ENCODE measurements at places on chromosomes 1 and 21.

DNA sequence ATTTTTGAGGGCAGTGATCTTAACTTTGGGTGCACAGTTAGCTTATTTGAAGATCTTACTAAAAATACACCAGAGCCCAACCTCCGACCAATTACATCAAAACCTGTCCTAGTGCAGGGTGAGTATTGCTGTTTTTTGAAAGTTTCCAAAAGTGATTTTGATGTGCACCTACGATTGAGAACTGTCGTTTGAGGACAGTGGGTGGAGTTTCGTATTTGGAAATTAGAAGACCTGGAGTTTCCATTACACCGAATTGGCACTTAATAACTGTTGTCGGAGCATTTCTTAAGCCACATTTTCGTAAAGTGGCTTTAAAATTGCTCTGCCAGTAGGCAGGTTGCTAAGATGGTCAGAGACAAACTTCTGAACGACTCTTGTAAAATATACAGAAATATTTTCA is 1.1 kb downstream of the SOD1 start:
- DNase-seq = no peak

GRCh38 chr1:36771240-36771639 is 263.1 kb downstream of the GRIK3 start:
- DNase-seq = no peak

DNA sequence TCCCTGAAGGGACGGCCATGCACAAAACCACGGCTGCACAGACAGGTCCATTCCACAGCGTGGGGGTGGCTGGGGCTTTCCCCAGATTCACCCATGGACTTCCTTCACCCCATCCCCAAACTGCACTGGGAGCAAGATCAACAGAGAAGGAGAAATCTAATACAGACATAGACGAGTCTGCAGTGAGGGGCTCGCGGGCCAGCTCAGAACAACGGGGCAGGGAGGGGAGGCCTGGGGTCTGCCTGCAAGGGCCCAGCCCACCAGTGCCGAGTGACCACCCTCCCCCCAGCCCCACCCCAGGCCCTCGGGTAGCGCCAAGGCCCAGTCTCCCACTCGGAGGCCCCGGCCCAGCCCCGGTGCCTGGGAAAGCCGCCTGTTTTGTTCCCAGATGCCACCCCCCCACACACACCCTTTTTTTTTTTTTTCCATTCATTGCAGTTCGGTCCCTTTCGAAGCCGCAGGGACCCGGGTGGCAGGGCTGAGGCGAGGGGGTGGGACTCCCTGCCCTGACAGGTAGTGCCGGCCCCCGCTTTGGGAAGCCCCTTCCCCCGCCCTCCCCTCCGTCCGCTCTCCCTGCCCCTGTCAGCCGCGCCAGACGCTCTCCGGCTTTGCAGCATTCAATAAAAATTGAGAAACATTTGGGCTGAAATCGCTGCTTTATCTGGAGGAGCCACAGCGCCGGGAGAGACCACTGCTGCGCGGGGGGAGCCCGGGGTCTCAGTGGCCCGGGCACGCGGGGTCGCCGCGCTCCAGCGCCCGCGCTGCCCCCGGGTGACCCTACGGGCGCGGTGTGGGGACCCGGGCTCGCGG is 543 bp upstream of the EPHB2 start:
- peak; percentile 56 for DNase-seq

GRCh38 chr1:188295157-188295556 is 1466.4 kb downstream of the PLA2G4A start:
- no peak for DNase-seq

GRCh38 chr1:24896176-24896575 is 33.9 kb downstream of the RUNX3 start:
- no peak for DNase-seq

GRCh38 chr21:36575306-36575705 is 95.4 kb upstream of the CLDN14 start:
- DNase-seq = no peak

- DNase-seq = no peak
Measured at GRCh38 chr1:165915480-165915879, 88.1 kb downstream of the UCK2 start.

GRCh38 chr1:1593834-1594601 is 5.9 kb downstream of the FNDC10 start:
- DNase-seq = no peak

- peak; percentile 82 for DNase-seq
Measured at GRCh38 chr1:3910857-3911845, 11.1 kb upstream of the C1orf174 start.

GRCh38 chr1:1176931-1177330 is 3.3 kb downstream of the TTLL10 start:
- DNase-seq = no peak

- no peak for DNase-seq
Measured at GRCh38 chr1:169339773-169340172, 27.8 kb downstream of the NME7 start.

DNA sequence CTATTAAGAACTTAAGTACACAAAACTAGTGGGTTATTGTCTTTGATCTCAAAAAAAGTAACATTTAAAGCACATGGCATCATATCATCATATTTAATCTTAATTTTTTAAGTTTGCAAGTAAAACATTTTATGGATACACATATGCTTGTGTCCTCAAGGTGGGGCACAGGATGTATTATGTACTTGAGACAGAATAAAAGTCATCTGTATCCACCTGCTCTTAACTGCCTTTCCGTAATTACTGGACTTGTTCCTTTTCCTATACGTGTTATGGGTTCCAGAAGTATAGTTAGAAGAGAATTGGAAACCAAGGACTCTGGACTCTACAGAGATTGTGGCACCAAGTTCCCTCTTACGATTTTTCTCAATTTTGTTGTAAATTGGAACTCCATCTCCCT is 79.4 kb downstream of the FCRL5 start:
- DNase-seq = no peak

GRCh38 chr1:181175955-181176354 is 87.5 kb downstream of the IER5 start:
- DNase-seq = no peak

GRCh38 chr1:117819301-117819700 is 110.1 kb downstream of the GDAP2 start:
- no peak for DNase-seq

DNA sequence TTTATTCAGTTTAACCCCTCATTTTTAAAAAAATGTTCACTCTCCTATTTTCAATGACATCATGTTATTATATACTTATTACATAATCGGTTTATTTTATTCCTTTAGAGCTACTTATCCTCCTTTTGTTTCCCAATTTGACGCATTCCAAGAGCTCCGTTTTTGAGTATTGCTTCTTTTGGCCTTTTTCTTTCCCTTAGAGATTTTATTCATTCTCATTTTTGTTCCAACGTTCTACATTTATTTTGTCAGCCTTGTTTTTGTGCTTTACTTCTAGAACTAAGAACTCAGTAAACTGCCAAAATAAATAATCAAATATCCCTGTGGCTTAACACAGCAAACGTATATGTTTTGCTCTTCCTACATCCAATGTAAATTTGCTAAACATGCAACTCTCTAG is 769.1 kb downstream of the NCAM2 start:
- no peak for DNase-seq

DNA sequence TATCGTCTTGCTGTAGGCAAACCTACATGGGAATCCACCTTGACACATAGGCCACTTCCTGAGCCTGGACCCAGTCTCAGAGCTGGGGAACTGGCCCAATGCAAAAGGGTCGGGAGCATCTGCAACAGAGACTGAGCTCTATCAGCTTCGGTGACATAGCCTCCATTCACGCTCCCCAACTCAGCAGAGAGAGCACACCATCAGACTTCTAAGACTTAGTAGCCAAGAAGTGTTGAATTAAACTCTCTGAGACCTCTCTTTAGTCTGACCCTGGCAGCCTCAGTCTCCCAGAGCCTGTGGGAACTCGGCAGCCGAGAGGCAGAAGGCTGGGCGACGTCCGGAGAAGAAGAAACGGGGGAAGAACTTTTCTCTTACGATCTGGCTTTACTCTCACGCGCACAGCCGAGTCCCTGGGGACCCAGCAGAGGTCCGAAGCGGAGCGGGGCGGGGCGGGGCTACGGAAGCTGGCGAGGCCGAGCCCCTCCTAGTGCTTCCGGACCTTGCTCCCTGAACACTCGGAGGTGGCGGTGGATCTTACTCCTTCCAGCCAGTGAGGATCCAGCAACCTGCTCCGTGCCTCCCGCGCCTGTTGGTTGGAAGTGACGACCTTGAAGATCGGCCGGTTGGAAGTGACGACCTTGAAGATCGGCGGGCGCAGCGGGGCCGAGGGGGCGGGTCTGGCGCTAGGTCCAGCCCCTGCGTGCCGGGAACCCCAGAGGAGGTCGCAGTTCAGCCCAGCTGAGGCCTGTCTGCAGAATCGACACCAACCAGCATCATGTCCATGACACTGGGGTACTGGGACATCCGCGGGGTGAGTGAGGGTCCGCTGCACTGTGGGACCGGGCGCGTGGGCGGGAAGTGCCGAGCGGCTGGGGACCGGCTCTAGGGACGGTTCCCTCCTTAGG is at the start of gene GSTM4:
Gene GSTM4 (plus strand): TSS at position 485 of the 905 bp plus-strand sequence. CDS start 291 bp downstream, at position 776.
- peak; percentile 63 for DNase-seq

- DNase-seq = no peak
Measured at GRCh38 chr1:18464665-18465050, 16.1 kb upstream of the KLHDC7A start.

- DNase-seq = no peak
Measured at GRCh38 chr1:23456226-23456625, 27.8 kb downstream of the ASAP3 start.

DNA sequence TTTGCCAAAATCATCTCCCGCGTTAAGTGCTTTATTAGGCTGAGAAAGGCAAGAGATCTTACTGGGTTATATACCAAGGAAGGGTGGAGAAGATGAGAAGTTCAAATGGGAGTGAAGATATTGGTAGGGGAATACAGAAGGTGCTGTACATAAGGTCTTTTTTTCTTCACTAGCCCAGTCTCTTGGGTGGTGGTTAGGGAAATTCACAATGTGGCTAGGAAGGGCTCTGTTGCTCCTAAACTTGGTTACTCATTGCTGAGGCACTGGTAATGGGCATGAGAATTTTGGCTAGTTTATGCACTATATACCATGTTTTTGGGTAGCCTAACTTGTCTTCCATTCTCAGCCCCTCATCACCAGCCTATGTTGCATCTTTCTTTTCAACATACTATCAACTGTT is 50.6 kb downstream of the LHX4 start:
- no peak for DNase-seq

DNA sequence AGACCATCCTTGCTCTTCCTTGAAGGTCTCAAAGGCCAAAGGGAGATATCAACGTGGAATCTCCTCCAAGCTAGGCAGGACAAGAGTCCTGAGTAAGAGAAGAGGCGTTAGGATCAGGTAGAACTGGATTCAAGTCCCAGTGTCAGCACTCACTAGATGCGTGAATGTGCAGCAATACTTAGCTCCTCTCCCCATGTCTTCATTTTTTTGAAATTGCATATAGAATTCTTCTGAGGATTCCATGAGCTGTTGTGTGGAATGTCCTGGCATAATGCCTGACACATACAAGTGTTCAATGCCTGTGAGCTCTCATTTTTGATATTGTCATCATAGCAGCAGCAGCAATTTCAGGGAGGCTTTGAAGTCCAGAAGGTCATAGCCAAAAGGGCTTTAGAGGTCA is 333.2 kb downstream of the KCNH1 start:
- DNase-seq = no peak

GRCh38 chr1:209603877-209604276 is 20.4 kb downstream of the CAMK1G start:
- DNase-seq = no peak

DNA sequence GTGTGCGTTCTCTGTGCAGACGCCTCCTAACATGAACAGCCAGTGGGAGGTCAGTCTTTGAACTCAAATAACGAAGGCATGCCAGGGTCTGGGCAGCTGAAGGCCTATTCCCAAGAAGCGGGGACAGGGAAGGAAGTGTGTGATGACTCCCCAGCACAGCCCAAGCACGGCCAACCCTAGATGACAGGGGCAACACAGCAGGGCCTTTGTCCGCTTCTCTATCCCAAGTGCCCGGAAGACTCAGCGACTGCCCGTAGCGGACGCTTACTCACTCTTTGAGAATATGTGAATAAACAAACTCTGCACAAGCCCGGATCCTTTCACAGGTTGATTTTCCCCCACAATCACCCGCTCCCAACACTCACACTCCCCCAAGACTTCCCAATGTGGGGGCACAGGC is 11.2 kb downstream of the C1orf198 start:
- DNase-seq = no peak

GRCh38 chr21:37757606-37758376 is 158.5 kb downstream of the KCNJ6 start:
- DNase-seq = no peak

- no peak for DNase-seq
Measured at GRCh38 chr1:151980287-151981177, 13.1 kb downstream of the S100A10 start.

GRCh38 chr21:35995522-35996088 is 64.7 kb downstream of the SETD4 start:
- DNase-seq = no peak

DNA sequence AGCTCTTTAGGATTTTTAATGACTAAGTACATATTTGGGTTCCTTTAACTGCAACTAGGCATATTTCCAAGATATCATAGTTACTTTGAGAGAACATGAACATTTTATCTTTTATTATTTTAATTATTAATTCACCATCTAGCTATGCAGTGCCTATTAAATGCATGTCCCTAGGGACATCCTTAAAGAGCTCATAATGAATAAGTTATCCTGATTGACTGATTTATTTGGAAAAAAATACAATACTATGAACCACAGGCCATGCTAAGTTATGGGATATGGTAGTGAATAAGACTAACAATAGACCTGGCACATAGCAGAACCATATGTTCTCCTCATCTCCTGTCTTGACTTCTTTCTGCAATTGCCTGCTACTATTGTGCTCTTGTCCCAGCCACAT is 16.4 kb upstream of the C1orf105 start:
- no peak for DNase-seq

- no peak for DNase-seq
Measured at GRCh38 chr1:35509558-35509957, 47.6 kb downstream of the KIAA0319L start.

GRCh38 chr1:223836586-223836985 is 9.2 kb downstream of the TP53BP2 start:
- DNase-seq = no peak

GRCh38 chr1:68620571-68620970 is 123.7 kb upstream of the DEPDC1 start:
- DNase-seq = no peak

- DNase-seq = no peak
Measured at GRCh38 chr1:56577406-56578137, 1.8 kb downstream of the PLPP3 start.

DNA sequence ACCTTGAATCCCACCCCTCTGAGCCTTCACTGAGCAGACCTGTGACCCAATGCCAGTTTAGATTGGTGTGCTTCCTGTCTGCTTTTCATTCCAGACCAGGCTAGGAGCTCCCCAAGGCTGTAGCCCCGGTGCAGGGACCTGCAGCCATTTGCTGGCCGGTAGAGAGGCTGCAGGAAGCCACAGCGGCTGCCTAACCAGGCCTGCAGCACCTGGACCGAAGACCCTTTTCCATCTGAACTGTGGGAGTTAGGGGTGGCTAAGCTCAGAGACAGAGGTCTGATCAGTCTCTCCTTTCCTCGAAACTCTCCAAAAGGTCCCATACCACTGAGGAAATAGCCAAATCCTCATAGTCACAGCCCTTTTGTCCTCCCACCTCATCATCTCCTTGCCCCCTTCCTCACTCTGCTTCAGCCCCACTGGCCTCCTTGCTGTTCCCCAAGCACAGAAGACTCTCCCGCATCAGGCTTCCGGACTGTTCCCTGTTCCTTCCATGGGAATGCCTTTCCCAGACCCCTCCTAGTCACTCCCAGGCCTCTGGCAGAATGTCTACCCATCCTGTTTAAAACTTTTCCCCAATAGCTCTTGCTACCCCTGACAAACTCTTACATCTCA is 674 bp upstream of the TTC4 start:
- no peak for DNase-seq
